Head of caudate nucleus (tissue), 42 donors: ENCODE measurements at places on chromosomes 3 and 15.
A peak's percentile ranks its signal among the peaks of the same experiment; 100 is the strongest.

GRCh38 chr3:151052346-151052745, 33.1 kb upstream of the MED12L start:
- DNase-seq = no peak

DNA sequence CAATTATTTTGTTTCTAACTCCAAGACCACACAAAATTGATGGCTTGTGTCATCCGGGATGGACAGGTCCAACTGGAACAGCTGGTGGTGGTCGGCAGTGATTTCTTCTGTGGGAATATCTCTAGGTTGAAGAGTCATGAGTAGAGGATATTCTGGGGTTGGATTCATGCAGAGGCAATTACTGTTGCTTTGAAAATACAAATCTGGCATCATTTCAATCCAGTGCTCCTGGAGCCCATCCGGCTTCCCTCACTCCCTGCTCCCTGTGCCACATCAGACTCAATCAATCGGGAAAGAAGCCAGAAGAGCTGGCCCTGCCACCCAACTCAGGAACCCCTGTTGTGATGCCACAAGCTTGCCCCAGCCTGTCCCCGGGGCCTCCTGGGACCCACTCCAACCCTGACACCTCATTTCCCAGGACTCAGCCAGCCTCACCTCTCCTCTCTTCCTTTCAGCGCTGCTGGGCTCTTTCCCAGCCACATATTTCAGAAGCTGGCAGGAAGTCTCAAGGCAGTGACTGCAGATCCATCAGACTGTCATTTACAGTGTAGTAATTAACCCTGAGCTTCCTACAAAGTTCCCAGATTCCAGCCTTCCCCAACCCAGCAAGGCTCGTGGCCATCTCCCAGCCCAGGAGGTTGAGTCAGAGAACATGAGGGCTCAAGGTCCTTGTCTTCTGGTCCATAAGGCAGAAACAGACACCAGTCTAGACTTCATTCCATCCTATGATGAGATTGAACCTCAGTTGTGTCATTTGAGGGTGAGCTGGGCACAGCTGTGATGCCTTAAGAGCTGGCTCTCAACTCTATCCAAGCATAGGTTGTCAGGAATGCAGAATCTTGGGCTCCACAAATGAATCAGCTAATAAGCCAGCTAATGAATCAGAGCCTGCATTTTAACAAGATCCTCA, 114.0 kb downstream of the FAM174B start:
- DNase-seq = no peak

GRCh38 chr15:22877117-22877516, 38.7 kb downstream of the NIPA2 start:
- DNase-seq = no peak

- DNase-seq = no peak
Measured at GRCh38 chr3:165696496-165696895, 140.7 kb downstream of the BCHE start.

GRCh38 chr3:156533205-156533604, 21.7 kb downstream of the SSR3 start:
- DNase-seq = no peak

DNA sequence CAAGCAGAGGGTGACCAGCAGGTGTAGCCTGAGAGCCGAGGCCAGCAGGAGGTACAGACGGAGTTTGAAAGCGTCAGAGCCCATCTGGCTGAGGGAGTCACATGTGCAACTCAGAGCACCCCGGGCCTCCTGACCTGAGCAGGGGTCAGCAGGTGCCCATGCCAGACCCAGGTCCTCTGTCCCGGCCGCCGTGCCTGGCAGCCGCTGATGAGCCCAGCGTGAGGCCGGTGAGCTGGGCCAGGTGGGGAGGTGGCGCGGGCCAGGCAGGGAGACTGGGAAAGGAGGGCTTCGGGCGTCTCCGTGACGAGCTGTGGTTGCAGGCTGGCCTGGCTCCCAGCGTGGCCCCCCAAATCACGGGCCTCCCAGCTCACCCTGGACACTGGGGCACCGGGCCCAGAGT, 130.9 kb downstream of the CHSY1 start:
- no peak for DNase-seq

GRCh38 chr3:106006571-106006970, 137.8 kb upstream of the CBLB start:
- DNase-seq = no peak

GRCh38 chr3:156611870-156612494, 57.1 kb upstream of the SSR3 start:
- DNase-seq = no peak

GRCh38 chr3:194270627-194271459, 80.3 kb downstream of the CPN2 start:
- DNase-seq = peak; percentile 97

GRCh38 chr15:101686718-101687117, 34.5 kb upstream of the TM2D3 start:
- no peak for DNase-seq

DNA sequence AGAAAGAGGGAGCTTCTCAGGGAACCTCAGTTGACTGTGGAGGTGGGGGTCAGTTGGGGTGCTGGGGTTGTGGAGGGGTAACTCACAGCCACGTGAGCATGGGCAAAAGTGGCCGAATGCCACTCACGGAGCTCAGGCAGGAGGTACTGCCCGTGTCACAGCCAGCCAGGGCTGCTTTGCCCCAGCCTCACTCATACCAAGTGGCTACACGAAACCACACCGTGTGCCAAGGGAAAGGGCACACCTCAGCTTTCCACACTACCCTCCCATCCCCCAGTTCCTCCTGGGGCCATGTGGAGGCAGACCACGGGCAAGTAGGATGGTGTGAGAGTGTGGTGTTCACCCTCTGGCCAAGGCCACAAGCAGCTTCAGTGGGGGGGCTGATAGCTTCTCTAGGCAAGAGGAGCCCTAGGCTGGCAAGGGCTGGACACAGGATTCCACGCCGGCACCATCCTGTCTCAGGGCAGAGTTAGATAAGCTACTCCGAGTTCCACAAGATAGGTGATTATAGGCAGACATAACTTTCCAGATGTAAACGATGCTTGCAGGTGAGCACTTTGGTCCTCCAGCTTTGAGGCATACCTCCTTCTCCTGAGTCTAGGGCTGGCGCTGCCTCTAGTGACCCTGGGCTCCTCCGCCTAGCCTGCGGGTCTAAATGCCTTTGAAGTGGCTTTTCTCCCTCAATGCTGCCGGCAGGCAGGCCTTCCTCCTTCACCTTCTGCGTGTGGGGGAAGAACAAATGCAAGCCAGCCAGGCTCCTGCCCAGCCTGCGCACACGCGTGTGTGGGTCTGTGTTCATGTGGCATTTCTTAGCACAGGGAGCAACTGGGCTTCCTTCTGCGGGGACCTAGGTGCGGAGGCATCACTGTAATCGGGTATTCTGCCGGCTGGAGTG, 25.0 kb downstream of the RGMA start:
- no peak for DNase-seq

- DNase-seq = no peak
Measured at GRCh38 chr3:52202384-52203077, 4.6 kb downstream of the ALAS1 start.

DNA sequence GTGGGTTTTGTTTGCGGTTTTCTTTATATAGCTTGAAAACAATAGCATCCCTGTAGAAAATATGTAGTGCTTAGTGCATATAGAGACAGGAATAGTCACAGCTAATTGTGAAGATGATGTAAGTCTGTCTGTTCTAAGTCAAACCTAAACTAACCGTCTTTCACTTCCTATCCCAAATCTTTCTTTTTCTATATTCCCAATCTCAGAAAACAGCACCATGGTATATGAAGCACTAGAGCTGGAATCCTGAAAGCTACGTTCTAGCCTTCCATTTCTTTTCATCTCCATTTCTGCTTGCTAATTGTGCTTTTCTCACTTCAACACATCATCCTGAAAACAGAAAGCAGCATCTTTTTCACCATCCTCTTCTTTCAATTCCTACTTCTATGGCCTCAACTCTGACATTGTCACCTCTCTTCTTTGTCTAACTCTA, 1235.5 kb downstream of the ROBO2 start:
- DNase-seq = no peak

GRCh38 chr3:117131259-117131658, 421.7 kb downstream of the TUSC7 start:
- DNase-seq = no peak

- no peak for DNase-seq
Measured at GRCh38 chr3:151426341-151426657, 34.6 kb downstream of the IGSF10 start.

DNA sequence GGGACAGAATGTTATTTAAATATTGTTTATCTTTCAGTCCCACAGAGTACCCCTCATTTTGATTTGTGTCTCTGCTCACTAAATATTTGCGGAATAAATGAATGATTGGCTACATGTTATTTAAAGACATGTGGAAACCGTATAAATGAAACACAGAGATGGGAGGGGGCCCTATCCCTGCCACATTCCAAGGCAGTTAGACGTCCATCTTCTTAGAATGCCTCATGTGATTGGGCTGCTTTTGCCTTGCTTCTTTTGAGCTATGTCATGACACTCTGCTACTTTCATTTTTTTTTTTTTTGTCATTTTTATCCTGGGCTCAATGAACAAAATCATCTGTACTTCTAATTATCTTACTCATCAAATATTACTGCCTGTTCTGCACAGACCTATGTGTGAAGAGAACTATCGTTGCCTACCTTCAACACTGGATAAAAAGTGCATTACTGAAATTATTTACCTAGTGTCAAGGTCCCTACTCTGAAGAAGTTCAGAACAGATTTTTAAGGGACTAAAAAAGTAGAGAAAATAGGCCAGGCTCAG, 83.9 kb upstream of the FAM98B start:
- no peak for DNase-seq

DNA sequence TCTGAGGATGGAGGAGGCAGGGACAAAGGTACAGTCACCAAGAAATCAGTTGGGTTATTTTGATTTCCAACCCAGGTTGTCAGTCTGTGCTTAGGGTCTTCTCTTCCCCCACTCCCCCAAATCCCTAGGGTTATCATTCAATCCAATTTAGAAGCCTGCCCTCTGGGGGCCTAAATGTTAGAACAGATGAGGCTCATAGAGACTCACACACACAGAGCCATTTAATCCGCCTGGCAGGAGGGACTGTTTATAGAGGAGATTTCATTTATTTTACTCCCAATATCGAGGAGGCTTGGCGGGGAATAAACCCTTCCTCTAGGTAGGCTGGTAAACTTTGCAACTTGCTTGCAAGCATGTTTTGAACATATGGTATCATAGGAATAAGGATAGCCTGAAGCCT, 52.8 kb downstream of the RHCG start:
- no peak for DNase-seq

DNA sequence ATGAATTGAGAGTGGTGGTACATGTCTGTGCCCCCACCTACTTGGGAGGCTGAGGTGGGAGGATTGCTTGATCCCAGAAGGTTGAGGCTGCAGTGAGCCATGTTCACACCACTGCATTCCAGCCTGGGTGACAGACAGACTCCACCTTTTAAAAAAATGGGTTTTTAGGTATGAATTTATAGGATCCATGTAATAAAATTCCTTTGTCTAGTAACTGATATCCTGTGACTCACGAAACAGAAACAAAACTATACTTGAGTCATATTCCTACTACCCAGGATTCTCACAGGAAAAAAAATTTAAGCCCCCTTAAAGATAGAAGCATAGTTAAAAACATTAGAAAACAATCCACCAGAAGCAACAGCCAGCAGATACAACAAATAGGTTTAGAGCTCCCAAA, 10.0 kb upstream of the CRTC3 start:
- no peak for DNase-seq

DNA sequence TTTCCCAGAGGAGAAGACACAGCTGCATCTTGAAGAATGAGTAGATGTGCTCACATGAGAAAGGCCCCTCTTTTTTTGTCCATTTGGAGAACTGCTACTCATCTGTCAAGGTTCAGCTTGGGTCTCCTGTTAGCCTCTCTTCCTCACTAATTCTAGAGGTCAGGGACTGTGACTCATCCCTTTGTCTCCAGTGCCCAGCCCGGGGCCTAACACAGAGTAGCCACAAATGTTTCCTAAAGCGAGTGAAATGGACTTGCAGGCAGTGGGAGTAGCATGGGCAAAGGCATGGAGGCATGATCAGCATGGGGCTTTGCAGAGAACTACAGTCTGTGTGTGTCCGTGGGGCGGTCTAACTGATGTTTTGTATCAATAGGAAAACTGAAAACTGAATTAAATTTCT, 33.9 kb upstream of the MRPS22 start:
- no peak for DNase-seq

GRCh38 chr3:98406034-98406433, 15.6 kb downstream of the OR5K3 start:
- no peak for DNase-seq

DNA sequence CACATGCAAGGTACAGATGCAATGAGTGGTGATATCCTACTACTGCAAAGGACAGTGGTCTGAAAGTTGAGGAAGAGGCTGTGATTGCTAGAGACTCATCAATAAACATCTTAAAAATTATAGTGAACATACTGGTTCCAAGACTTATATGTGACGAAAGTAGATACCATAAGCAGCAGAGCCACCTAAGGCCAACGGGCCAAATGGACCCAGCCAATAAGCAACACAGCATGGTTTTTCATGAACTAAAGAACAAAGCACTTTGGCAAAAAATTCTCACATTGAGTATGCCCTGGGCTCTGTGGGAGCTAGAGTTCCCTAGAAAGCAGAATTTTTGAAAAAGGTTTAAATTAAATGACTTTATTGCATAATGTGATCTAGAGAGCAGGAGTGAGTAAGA, 272.1 kb downstream of the SI start:
- no peak for DNase-seq

DNA sequence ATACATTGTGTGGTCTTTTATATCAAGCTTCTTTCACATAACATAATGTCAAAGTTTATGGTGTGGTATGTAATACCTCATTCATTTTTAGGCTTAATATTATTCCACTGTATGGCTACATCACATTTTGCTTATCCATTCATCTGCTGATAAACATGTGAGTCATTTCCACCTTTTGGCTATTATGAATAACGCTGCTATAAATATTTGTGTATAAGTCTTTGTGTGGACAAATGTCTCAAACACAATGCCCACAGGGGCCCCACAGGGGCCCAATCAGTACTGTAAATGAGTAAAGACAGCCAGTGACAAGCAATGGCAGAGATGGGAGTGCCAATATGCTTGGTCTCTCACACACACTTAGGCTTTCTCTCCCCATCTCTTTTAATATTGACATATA, 54.2 kb downstream of the PIK3R4 start:
- no peak for DNase-seq

GRCh38 chr15:29337156-29337959, 67.7 kb upstream of the NSMCE3 start:
- no peak for DNase-seq

GRCh38 chr3:152382312-152383135, 113.8 kb downstream of the MBNL1 start:
- DNase-seq = no peak

- no peak for DNase-seq
Measured at GRCh38 chr3:131485119-131485518, 17.7 kb downstream of the MRPL3 start.

DNA sequence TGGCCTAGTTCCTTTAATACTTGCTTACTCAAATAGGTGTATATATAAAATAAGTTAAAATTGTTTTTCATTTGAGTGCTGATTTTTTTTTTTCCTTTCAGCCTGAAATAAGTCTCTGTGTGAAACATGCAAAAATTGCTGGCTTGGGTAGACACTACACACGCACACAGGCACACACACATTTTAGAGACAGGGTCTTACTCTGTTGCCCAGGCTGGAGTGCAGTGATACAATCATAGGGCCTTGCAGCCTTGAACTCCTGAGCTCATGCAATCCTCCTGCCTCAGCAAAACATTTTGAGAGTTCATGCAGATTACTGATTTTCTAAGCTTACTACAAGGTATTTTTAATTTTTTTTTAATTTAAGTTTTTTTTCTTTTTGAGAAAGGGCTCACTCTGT, 12.7 kb upstream of the RFC4 start:
- no peak for DNase-seq

- no peak for DNase-seq
Measured at GRCh38 chr3:135106445-135106844, 311.4 kb downstream of the EPHB1 start.
